ENCODE measurements at places on chromosomes 6 and 20.

GRCh38 chr20:4026093-4026601, 10.8 kb upstream of the RNF24 start:
- no peak for DNase-seq

GRCh38 chr6:137964876-137965275, 97.8 kb downstream of the TNFAIP3 start:
- no peak for DNase-seq

GRCh38 chr20:46117704-46118467, at the start of gene CD40:
Gene CD40 (plus strand): TSS chr20:46118314. CDS start chr20:46118344, 30 bp downstream.
- peak; percentile 33 for DNase-seq

- DNase-seq: no peak
Observed at GRCh38 chr6:69044534-69044933, 409.5 kb downstream of the ADGRB3 start.

- DNase-seq: no peak
Observed at GRCh38 chr20:62117362-62117646, 5.0 kb upstream of the LSM14B start.

DNA sequence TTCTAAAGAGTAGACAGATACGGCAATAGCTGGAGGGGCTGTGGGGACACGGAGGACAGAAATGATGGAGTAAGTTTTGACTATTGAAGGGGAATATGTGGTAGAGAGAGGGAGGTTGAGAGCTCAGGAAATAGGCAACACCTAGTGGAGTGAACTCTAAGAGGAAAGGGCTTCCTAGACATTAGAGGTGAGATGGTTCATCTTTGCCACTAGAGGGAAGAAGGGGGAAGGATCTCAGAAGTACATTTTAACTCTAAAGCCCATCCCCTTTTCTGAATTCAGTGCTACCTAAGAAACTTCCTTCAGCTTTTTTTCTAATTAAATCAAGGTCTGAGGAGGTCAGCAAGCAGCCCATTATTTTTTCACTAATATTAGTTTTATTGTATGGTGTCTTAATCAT, 689.4 kb upstream of the MAP3K7 start:
- DNase-seq: no peak

- no peak for DNase-seq
Observed at GRCh38 chr20:57473246-57474048, 51.5 kb downstream of the CTCFL start.

DNA sequence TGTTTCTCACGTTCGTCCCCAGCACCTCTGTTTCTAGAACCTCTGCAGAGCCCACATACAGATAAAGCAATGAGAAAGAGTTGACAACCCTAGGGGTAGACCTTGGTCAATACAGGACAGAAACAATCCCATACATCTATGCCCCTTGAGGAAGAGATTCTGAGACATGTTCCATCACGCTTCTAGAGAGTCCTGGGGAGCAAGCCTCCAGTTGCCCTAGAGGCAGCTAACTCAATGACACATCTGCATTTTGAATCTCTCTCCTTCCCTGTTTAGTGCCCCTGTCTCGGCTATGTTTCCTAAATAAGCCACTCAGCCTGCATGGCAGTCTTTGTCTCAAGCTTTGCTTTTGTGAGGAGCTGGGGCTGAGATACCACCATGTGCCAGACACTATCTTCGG, 435.3 kb downstream of the CD83 start:
- DNase-seq: no peak

DNA sequence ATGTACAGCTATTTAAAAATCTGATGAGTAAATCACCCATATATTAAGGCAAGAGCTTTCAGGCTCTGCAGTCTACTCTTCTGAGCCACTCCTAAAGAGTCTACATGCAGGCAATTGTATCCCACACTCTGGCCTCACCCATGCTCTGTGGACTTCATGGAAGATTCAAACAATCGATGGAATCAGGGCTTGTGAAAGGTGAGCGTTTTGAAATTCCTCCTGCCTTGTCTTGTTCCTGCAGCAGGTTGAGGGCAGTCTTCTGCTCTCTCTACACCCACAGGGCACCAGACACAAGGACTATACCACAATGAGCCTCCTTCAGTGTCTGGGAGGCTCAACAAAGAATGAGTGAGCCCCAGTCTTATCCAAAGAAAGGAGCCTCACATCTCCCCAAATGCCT, 51.1 kb downstream of the TBC1D7 start:
- no peak for DNase-seq

DNA sequence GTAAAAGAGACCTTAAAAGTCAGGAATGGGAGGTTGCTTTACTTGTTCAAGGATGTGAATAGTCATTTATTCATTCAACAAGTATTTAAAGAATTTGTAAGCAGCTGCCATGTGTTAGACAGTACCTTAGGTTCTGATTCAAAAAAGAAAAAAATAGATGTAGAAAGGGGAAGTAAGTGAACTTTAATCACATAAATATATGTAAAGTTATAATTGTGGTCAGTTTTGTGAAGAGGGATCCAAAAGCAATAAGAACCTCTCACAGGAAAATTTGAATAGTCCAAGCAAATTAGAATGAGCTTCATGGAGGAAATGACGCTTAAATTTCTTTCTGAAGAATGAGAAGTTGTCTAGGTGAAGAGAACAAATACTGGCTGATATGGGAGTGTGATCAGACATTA, 596.1 kb upstream of the CITED2 start:
- DNase-seq: no peak

DNA sequence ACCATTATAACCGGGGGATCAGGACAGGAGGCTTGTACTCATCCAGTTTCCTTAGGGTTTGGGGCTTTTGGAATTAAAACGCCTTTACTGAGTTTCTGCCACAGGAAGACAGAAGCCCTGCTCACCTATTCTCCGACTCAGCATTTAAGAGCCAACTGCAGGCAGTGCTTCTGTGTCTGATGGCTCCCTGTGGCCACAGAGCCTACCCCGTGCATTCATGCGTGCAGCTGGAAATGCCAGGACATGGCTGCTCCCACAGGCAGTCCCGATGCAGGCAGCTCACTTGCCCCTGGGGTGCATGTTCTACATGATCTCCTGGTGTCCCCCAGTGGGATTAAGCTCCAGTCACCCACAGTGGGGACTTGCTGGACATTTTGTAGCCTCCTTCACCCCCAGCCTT, 22.2 kb downstream of the ZNF831 start:
- no peak for DNase-seq

- DNase-seq: no peak
Observed at GRCh38 chr6:122223251-122223650, 176.2 kb upstream of the HSF2 start.

DNA sequence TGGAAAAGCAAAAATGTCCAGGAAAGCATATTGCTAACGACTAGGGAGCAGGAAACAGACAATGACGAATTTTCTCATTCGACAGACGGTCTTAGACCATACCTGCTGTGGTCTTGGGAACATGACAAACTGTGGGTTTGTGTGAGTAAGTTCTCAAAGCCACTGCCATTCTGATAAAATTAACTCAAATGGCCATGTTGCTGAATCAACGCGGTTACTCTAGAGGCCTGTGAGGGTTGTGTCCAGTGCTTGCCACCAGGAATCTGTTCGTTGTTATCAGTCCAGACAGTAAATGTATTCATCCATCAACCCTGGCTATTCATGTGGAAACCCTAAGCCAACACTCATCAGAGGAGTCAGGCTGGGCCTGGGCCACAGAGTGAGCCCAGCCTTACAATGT, 124.3 kb downstream of the MYLK4 start:
- no peak for DNase-seq

DNA sequence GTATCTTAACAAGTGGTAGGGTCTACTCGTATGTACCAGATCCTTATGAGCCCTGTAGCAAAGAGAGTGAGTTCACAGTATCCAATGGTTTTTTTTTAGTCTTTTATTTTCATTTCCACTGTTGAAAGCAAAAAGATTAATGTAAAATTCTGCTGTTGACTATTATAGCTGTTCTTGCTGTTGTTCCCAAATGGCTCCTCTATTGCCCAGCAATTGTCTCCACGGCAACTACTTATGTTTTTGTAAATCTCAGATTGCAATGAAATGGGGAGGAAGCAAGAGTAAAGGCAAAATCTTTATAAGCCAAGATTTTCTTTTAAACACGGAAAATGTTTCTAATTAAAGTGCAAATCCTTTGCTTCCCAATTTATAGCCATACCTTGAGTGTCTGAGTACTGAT, 406.1 kb downstream of the EPM2A start:
- DNase-seq: no peak

DNA sequence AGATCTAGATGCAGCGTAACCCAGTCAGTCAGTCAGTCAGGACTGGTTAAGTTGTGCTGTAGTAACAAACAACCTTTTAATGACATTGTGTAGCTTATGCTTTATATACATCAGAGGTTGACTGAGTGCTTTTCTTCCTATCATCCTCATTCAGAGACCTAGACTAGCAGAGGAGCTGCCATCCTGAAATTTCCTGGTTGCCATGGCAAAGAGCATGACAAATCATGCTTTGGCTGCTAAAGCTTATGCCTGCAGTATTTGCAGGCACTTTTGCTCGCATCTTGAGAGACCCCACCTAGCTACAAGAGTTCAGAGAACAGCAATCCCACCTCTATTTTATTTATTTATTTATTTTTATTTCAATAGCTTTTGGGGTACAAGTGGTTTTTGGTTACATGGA, 244.0 kb downstream of the BTBD3 start:
- no peak for DNase-seq

GRCh38 chr6:5752391-5752680, 254.4 kb downstream of the NRN1 start:
- DNase-seq: no peak

- no peak for DNase-seq
Observed at GRCh38 chr6:14717307-14717706, 528.6 kb upstream of the JARID2 start.

DNA sequence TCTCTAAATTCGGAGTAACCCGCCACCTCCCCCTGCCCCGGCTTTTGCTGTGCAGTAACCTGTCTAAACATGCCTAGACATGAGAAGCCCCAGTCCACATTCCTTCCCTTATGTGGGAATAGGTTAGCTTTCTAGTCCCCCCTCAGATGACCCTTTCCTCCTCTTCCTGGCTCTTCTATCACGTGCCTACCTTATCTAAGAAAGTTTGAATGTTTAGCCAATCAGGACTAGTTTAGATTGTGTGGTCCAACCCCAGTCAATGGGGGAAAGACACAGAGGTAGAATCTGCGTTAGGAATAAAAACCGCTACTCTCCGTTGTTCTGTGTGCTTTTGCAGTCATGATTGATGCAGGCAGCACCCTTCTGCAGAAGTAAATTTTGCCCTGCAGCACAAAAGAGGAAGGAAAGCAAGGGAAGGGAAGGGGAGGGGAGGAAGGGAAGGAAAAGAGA, 69.0 kb upstream of the CD93 start:
- DNase-seq: no peak

GRCh38 chr20:18973529-18974173, 160.1 kb downstream of the SCP2D1 start:
- DNase-seq: no peak

GRCh38 chr6:69594405-69594804, 202.4 kb downstream of the LMBRD1 start:
- DNase-seq: no peak

DNA sequence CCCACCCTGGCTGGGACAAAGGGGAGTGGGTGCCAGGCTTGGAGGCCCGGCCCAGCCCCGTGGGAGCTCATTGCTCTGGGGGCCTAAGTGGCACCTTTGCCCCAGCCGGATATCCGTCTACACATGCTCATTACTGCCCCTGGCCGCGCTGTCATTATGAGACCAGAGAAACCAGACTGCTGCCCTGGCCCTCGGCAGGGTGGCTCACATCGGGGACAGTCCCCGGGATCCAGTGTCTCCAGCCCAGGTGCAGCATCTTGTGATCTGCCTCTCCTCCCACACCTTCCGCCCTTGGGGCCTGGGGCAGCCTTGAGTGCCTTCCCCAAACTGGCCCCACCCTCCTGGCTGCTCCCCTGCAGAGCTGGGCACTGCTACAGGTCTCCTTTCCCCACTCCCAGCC, 4.9 kb downstream of the SRMS start:
- no peak for DNase-seq

GRCh38 chr6:10485406-10485805, 35.7 kb upstream of the GCNT2 start:
- no peak for DNase-seq

GRCh38 chr6:154916857-154917256, 78.3 kb upstream of the TIAM2 start:
- DNase-seq: no peak

DNA sequence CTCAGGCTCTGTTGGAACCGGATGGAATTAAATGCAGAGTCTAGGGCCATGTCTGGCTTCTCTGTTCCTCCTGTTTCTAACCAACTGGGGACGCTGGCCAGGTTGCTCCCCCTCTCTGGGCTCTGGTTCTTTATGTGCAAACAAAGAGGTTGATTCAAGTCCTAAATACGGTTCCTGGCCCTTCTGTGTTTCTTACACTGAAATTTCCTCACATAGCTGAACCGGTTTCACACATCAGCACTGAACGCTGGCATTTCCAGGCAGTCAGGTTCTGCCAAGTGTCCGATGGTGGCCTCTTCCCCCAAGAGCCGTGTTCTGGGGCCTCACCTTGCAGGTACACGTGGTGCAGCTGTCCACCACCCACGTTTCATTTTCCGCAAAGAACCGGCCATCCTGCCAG, 13.5 kb downstream of the THBS2 start:
- no peak for DNase-seq

GRCh38 chr6:30542915-30543314, 13.4 kb downstream of the GNL1 start:
- DNase-seq: no peak

- no peak for DNase-seq
Observed at GRCh38 chr20:31633339-31633914, 4.3 kb upstream of the COX4I2 start.

DNA sequence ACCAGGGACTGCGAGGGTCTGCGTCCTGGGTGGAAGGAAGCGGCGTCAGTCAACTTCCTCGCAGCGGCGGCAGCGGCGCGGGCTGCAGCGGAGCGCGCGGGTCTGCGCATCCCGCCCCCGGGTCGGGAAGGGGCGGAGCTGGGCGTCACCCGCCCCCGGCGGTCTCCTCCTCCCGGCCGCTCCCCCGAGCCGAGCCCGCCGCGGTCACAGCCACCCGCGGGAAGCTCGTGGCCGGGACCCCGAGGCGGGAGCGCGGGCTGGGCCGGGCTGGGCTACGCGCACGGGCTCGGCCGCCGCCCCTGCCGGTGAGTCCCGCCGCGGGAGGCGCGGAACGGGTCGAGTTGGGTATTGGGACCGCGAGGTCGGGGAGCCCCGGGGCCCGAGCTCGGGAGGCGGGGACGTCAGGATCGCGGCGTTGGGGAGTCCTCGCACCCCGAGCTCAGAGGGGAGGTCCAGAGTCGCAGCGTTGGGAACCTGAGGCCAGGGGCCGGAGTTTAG, at the start of gene PAQR8:
Gene PAQR8, plus strand, starts transcription at position 207 of the 498 bp plus-strand sequence. CDS start 41,063 bp downstream, outside the sequence.
- DNase-seq: no peak

GRCh38 chr20:50385733-50386640, 124.2 kb upstream of the PTPN1 start:
- no peak for DNase-seq

DNA sequence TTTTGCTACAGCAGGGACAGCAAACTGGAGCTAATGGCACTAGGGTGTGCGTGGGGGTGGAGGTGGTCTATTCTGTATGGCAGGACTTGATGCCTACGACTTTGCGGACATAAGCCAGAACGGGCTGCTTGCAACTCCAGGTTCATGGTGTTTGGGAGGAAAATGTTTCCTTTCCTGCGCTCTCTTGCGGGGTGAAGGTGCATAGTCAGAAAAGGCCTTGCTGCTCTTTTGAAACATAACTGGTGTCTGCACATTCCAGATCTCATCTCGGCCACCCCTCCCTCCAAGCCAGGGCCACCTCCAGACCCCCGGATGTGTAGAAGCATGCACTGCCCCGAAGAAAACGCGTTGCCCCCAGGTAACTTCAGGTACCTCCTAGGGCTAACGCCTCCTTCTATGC, 8.1 kb downstream of the FOXA2 start:
- DNase-seq: no peak

GRCh38 chr6:108621117-108621516, 60.4 kb downstream of the FOXO3 start:
- DNase-seq: no peak

GRCh38 chr6:154606457-154606856, 96.0 kb upstream of the CNKSR3 start:
- no peak for DNase-seq
